ENCODE measurements at places on chromosomes 5 and 9. TPM values are rescaled to one million over a fixed set of nuclear protein-coding genes. Genes with fewer than 3 reads are reported as not detected.

PPIP5K2 gene
- polyA plus RNA-seq: 22.5 TPM

TNFSF15 gene
- polyA plus RNA-seq: 1.5 TPM

GDNF gene
- under 0.01 TPM for polyA plus RNA-seq

TMEM252 gene
- not detected for polyA plus RNA-seq

SLCO4C1 gene
- not detected for polyA plus RNA-seq

WDR38 gene
- polyA plus RNA-seq: not detected

F2RL1 gene
- 15.0 TPM for polyA plus RNA-seq

PITX1 gene
- 6.0 TPM for polyA plus RNA-seq

SLC36A2 gene
- polyA plus RNA-seq: not detected

ROPN1L gene
- 0.35 TPM for polyA plus RNA-seq
